Tibial nerve (tissue), 4 donors: ENCODE measurements at places on chromosomes 2 and 18. TPM values are rescaled to one million over a fixed set of nuclear protein-coding genes. Genes with fewer than 3 reads are reported as not detected.

DNA sequence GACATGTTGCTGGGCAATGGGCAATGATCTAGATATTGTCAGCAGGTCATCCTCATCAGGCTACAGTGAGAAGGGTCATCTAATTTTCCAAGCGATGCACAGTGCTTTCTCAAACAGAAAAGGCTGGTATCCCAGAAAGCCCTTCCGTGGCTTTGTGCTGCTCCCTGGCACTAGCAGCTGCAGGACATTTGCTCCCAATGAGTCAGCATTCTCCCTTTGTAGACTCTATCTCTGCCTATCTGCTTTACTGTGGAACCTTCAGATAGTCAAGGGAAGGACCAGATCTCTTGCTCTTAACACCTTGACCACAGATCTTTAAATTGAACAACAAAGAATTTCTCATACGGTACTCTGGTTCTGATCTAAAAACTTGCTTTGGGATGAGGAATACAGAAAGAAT is 101.4 kb downstream of the CDH2 start:
- DNase-seq, result no peak

GRCh38 chr2:53455094-53455493 is 312.5 kb upstream of the CHAC2 start:
- no peak for DNase-seq

DNA sequence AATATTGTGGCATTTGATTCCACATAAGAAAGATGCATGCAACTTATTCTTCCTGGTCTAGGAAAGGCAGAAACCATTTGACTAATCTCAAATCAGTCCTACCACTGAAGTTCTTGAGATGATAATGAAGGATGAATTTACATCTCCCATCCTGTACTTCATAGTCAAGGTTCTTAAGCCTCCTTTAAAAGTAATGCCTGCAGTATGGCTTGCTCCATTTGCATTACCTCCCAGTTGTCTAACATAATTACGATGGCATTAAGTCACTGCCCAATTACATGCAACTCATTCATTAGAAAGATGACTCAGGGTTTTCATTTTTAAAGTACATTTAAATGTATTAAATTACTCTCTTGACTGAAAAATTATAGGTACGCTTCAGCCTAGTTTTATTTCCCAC is 32.2 kb downstream of the THADA start:
- no peak for DNase-seq

DNA sequence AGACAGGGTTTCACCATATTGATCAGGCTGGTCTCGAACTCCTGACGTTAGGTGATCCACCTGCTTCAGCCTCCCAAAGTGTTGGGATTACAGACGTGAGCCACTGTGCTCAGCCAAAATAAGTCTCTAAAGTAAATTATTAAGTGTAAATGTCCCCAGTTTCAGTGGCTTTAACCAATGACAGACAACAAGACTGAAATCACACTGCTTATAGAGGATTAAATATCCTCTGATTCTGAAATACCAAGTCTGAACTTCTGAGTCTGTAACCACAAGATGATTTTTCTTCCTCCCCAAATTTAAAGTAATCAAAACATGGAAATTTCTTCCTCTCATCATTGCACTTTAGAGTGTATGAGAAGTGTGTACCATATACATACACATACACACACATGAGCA is 16.5 kb upstream of the ANKRD44 start:
- DNase-seq, result no peak

DNA sequence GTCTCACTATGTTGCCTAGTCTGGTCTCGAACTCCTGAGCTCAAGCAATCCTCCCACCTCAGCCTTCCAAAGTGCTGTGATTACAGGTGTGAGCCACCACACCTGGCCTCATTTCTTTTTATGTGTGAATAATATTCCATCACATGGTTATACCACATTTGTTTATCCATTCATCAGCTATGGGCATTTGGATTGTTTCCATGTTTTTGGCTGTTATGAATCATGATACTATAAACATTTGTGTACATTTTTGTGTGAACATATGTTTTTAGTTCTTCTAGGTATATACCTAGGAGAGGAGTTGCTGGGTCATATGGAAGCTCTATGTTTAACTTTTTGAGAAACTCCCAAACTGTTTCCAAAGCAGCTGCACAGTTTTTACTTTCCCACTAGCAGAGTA is 24.4 kb downstream of the PKP4 start:
- no peak for DNase-seq

DNA sequence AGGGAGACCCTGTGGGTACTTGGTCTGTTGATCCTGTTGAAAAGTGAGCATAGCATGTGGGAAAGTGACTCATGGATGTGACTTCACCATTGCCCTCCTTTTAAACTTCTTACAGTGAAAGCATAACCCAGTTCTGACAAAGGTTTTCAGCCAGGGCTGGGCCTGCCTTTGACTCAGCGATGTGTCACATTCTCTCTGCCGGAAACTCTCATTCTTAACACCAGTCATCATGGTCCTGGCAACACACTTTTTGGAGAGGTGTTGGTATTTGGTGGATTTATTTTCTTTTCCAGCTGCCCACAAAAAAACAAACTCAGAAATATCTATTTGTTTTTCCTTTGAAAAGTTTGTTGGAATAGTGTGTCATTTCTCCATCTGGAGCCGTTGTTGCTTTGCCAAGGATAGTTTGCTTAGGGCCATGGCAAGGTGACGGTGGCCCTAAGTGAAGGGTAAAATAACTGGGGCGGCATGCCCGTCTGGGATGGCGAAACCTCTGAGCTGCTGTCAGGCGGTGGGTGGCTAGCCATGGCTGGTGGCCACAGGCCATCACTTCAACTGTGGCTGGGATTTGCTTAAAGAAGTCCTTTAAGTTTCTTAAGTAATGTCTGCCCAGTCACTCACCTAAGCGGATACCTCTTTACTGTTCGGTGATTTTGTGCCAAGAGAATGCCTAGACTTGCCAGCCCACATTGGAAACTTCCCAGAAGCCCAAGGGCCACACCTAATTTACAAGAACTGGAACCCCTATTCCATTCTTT is 123.3 kb downstream of the LTBP1 start:
- no peak for DNase-seq

- no peak for DNase-seq
Observed at GRCh38 chr2:9668687-9669345, 38.0 kb upstream of the YWHAQ start.

Gene ACMSD
- not detected for total RNA-seq

DNA sequence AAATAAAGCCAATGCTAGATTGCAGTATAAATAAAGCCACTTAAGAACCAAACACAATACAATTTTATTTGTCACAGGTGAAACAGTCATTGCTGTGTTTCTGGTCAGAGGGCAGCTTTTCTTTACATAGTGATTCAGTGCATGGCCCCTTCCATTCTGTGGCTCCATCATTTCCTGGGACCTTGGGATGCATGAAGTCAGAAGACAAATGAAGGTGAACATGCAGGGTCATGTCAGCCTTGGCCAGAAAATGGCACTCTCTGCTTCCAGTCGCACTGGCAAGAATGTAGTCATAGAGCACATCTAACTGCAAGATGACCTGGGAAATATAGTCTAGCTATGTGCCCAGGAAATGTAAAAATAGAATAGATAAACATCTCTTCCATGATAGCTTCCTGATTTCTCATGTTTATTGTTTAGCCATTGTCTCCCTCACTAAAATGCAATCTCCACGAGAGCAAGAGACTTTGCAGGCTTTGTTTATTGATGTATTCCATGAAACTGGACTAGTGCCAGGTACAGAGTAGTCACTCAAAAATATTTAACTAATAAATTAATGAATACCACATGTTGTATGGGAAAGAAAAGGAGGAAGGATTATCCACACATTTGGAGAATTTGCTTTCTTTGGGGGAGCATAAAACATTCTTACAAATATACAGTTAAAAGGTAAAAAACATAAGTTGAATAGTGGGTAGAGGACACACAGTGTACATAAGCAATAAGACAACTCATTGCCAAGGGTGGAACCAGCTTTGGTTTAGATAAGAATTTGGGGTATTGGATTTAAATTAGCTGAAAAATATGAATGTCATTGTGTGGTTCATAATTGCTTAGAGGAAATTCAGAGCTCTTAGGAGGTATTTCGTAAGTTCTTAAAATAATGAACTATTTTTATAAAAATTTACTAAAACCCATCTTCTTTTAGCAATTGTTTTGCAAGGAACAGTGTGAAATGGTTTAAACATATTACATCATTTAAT is 343.8 kb downstream of the PID1 start:
- DNase-seq, result no peak

Gene APCDD1
- 81.8 TPM for total RNA-seq

DNA sequence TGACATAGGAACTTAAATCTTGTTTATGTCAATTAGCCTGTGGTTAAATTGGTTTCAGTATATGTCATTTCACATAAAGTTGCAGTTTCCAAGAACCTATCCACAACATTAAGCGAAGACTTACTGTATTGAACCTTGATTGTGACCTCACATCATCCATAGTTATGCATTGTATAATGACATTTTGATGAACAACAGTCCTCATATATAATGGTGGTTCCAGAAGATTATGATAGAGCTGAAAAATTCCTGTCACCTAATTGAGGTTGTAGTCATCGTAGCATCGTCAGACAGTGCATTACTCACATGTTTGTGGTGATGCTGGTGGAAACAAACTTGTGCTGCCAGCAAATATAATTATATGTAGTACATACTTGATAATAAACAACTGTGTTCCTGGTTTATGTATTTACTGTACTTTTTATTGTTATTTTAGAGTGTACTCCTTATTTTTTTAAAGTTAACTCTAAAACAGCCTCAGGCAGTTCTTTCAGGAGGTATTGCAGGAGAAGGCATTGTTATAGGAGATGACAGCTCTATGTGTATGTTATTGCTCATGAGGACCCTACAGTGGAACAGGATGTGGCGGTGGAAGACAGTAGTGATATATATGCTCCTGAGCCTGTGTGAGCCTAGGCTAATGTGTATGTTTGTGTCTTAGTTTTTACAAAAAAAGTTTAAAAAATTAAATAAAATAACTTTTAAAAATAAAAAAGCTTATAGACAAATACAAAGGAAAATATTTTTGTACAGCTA is 56.6 kb downstream of the UBE2E3 start:
- DNase-seq, result no peak

Gene RAB27B
- total RNA-seq, result not detected

GRCh38 chr2:36123995-36124394 is 231.6 kb upstream of the CRIM1 start:
- DNase-seq, result no peak

Gene ALLC
- total RNA-seq, result 5.7 TPM

Gene FBXO11
- total RNA-seq, result 49.5 TPM

GRCh38 chr2:9982248-9982647 is 30.8 kb downstream of the GRHL1 start:
- no peak for DNase-seq

Gene NRBP1
- total RNA-seq, result 55.5 TPM

DNA sequence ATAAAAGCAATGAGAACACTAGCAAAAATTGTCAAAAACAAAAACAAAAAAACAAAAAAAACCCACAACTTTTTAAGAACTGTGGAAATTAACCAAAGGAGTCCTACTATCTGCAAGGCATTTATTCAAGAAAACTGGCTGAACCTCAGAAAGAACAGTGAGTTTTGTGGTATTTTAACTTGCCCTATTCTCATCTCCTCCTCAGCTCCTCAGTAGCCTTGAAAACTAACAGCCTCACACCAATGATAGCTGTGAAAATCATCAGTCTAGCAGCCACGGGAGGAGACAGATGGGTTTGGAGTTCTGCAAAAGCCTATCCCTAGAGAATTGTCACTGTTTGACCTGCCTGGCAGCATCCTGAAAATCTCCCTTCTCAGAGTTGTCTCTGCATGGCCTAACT is 20.1 kb upstream of the DNER start:
- DNase-seq, result no peak

Gene TCF23
- not detected for total RNA-seq

- DNase-seq, result no peak
Observed at GRCh38 chr2:13901526-13901925, 731.0 kb upstream of the LRATD1 start.

DNA sequence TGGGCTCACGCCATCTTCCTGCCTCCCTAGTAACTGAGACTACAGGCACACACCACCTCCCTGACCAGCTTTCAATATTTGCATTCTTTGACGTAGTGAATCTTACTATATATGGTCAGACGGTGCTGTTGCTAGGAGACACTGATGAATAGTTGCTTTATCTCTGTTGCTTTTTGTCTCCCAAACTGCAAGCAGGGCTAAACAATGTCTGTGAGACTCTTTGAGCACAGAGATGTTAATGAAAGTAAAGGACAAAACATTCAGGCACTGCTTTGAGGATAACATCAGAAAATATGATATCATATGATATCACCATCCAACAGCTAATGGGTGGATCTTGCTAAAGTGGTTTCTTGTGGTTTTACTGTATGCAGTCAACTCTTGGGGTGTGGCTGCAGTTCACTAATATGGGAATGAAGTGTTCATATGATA is 43.0 kb downstream of the EMILIN2 start:
- no peak for DNase-seq

Gene SUCLG1
- 48.0 TPM for total RNA-seq

- no peak for DNase-seq
Observed at GRCh38 chr2:11962707-11963328, 216.4 kb downstream of the LPIN1 start.

GRCh38 chr2:159402790-159403189 is 116.3 kb upstream of the WDSUB1 start:
- DNase-seq, result no peak

GRCh38 chr2:238069877-238070276 is 9.1 kb downstream of the SCLY start:
- no peak for DNase-seq

DNA sequence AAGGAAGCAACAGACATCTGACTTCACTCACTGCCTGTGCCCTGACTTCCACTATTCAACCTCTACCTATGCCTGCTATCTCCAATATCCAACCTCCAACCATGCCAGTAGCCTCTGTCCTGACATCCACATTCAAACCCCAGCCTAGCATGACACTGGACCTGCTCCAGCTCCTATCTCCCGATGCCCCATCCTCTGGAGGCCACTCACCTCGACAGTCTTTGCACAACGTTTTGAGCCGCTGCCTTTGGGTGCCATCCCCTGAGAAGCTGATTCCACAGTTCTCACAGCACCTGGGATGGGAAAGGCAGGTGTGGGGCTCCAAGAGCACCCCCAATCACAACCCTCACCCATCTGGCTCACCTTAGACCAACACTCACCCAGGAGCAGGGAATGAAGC is 4.9 kb downstream of the MBD1 start:
- DNase-seq, result no peak

- no peak for DNase-seq
Observed at GRCh38 chr2:240704651-240705050, 13.0 kb downstream of the AQP12A start.

- no peak for DNase-seq
Observed at GRCh38 chr2:206158563-206159345, 490 bp downstream of the NDUFS1 start.

- DNase-seq, result no peak
Observed at GRCh38 chr18:46373791-46374190, 269.6 kb downstream of the HAUS1 start.

- DNase-seq, result peak; percentile 15
Observed at GRCh38 chr2:12501469-12502158, 215.1 kb upstream of the TRIB2 start.

Gene FAM161A
- 8.0 TPM for total RNA-seq

DNA sequence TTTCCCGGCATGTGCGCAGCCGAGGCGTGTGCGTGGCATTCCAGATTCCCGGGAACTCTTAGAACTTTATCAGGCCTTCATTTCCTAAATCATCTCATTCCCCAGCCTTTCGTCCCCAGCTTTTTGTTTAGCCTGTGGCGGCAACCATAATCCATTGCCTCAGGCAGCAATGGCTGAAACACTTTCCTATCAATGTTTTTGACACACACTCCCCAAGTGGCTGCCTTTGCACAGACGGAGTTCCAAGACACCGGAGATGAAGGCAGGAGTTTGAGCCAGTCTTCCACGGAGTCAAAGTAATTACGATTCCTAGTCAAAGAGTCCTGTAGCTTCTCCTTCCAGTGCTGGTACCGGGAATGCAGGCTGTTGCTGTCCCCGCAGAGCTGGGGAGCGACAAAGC is 64.8 kb downstream of the KCNG2 start:
- DNase-seq, result no peak

GRCh38 chr2:79511320-79511951 is 1.4 kb upstream of the CTNNA2 start:
- DNase-seq, result no peak
